Fibroblast of skin of scalp (primary cell): ENCODE measurements at places on chromosomes 1 and 21.

DNA sequence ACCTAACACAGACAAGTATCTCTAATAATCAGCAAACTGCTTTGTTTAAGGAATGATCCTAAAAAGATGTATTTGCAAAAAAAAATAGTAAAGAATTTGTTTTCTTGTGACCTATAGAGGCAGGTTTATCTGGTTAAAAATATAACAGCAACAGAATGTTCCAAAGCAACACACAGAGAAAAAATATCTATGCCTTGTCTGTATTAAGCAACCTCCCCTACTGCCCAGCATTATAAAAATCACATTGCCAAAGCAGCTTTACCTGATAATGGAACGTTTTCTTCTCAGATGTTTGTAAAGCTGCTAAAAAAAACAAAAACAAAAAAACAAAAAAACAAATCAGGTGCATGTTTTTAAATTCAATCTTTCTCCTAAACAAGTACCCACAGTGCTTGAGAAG lies 24.7 kb downstream of the PALMD start:
- DNase-seq: no peak

- peak; percentile 16 for DNase-seq
These were observed 11.5 kb downstream of the AZIN2 start for GRCh38 chr1:33092438-33092837.

GRCh38 chr1:32754317-32755097 lies 51.9 kb upstream of the SYNC start:
- DNase-seq: peak; percentile 46

DNA sequence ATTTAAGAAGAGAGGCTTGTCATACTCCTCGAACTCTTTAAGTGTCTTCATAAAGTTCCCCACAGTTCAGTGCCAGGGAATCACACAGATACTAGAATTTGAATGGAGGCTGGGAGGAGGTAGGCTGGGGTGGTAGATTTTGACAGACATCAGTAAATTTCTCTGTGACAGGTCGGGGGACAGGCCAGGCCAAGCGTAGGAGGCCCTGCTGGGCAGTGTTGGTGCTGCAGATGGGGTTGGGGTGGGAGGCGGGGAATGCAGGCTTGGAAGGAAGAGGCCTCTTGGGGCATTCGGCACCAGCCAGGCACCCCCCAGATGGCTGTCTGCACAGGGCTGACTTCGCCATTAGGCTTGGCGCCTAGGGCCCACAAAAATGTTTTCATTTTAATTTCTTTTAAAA lies 84.0 kb downstream of the MAN1C1 start:
- DNase-seq: no peak

DNA sequence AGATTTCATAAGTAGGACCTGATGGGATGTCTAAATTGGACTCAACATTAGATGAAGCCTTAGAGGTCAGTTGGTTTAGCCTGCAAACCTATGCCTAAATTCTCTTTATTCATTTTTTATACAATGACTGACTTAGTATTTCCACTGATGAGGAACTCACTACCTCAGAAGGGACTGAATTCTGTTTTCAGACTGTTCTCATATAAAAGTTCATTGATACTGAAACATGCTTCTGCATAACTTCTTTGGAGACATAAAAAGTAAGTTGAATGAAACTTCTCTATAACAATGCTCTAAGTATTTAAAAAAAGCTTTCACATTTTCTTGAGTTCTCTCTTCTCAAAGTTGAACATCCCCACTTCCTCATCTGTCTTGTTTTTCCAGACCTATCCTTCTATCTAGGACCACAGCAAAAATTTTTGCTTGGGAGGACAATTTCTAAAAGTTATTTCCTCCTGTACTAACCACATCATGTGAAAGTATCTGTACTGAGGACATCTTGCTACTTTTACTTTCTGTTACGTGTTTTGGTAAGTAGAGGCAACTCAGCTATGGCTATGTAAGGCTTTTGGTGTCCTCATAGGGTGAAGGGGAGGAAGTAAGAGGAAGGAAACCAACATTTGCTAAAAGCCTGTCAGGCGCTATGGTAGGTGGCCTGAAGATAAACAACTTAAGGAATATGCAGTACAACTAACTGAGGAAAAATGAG lies 64.1 kb downstream of the USP24 start:
- no peak for DNase-seq

GRCh38 chr1:230922620-230923019 lies 54.3 kb upstream of the C1orf198 start:
- DNase-seq: no peak

GRCh38 chr1:171110621-171111326 lies 20.1 kb downstream of the FMO3 start:
- peak; percentile 75 for DNase-seq
